NCI-H1105 (cell line): ENCODE measurements at places on chromosomes 12 and 14.

DNA sequence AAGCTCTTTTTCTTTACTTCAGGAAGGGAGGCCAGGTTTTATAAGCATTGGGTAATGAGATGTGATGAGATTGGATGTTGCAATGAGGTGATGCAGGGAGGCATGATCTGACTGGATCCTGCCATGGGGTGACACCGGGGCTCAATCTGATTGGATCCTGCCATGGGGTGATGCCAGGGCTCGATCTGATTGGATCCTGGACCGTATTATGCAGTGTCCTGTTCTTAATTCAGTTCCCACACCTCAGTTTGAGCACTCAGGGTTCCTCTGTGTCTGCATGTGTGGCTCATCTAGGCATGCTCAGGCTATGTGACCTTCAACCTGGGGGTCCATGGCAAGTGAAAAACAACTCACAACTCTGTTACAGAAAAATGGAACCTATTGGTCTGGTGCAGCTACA is 166.4 kb downstream of the SLC15A4 start:
- no peak for DNase-seq

DNA sequence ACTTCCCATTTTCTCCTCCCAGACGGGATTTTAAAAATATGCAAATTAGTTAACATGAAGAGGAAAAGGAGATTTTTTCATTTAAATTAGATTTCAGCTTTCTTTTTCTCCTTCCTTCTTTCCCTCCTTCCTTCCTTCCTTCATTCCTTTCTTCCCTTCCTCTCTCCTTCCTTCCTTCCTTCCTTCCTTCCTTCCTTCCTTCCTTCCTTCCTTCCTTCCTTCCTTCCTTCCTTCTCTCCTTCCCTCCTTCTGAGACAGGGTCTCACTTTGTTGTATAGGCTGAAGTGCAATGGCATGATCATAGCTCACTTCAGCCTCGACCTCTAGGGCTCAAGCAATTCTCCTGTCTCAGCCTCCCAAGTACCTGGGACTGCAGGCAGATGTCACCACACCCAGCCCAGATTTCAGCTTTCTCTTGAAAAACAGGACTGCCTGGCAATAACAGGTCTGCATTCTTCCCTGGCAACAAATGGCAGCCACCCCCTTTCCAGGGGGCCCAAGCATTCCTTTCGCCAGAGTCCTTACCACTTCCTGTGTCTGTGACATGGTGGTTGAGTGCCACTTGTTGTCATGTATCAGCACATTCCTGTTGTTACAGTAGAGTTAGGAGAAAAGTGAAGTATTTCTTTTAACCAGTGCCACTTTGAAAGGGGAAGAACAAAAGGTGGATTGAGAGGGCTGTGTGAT is 119.1 kb downstream of the PTPN11 start:
- no peak for DNase-seq

DNA sequence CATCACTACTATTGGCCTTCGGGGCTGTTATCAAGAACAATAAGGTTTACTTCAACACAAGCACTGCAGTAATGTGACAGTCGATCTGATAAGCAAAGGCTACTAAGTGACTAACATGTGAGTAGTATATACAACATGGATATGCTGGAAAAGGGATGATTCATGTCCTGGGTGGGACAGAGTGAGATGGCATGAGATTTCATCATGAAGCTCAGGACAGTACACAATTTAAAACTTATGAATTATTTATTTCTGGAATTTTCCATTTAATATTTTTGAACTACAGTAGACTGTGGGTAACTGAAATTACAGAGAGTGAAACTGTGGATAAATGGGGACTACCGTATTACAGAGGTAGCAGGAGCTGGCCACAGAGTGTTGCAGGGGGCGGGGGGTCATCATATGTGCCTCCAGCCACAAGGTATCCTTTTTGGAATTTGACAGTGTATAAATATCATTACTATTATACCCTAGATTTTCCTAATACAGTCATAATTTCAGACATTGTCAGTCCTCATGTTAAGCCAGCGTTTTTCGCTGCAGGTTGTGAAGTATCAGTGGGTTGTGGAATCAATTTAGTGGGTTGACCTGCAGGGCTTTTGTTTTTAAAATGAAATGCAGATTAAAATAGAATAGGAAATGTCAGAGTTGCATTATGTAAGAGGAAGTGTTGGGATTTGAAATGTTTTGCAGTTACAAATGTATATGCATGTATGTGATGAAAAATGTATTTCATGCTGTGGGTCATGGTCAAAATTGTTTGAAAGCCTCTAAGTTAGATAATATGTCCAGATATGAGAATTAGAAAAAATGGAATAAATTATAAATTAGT is 148.0 kb upstream of the NUDT4 start:
- no peak for DNase-seq

DNA sequence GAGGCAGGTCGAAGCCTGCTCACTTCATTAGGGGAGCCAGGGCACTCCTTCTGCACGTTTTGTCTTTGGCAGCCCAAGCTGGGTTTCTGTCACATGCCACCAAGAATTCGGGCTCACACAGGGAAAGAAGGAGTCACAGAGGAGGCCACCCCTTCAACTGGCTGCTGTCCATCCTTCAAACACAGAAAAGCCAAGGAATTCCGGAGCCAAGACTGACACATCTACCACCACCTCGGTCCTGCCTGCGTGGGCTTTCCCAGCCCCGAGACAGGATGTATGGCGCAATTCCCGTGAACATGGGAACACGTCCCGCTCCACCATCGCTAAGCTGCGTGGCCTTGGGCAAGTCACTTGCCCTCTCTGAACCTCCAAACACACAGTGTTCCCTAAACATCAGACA is 70.4 kb downstream of the NCOR2 start:
- no peak for DNase-seq

GRCh38 chr14:42994051-42994736 is 1387.5 kb downstream of the LRFN5 start:
- DNase-seq, result no peak

- DNase-seq, result no peak
Measured at GRCh38 chr14:91146661-91147060, 32.8 kb downstream of the DGLUCY start.

GRCh38 chr12:26086936-26087335 is 37.9 kb downstream of the BHLHE41 start:
- DNase-seq, result no peak

DNA sequence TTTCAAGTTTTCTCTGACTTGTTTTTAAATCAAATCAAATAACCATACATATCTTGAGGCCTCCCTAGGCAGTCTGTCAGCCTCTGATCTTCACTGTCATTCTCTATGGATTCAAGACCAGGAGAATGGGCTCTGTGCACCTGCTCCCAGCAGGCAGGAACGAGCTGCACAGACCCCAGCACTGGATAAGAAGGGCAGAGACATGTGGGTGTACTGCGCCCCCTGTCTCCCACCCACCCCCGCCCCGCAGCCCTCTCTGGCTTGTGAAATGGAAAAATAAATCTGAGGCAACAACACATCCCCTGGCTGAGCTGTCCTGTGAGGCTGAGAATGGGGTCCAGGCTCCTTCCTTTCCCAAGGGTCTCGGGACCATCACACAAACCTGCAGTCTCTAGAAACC is 26.3 kb downstream of the CLMN start:
- no peak for DNase-seq

- DNase-seq, result no peak
Measured at GRCh38 chr12:125104982-125105381, 39.7 kb downstream of the AACS start.

GRCh38 chr12:104272938-104273337 is 30.6 kb upstream of the EID3 start:
- no peak for DNase-seq

DNA sequence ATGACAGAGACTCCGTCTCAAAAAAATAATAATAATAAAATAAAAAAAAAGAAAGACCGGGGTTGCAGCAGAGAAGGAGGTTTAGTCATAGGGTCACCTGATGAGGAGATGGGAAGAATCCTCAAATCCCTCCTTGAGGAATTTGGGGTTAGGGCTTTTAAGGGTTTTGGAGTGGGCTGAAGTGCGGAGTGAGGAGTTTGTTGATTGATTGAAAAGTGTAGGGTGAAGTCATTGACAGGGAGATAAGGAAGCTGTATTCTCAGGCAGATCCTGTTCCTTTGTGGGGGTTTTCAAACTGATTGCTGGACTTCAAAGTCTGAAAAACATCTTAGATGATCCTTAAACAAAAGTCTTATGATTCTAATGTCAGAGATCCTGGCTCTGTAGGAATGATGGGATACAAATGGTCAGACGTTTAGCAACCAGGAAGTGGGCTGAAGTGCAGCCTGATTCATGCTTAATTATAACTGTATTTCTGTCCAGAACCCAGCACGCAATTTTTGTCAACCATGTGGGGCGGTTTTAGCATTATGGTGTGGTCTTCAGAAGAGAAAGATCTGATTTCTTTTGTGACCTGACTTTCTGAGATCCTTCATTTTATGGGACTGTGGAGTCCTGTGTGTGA is 16.0 kb downstream of the FNTB start:
- no peak for DNase-seq

GRCh38 chr14:69092840-69093422 is 60.0 kb downstream of the DCAF5 start:
- no peak for DNase-seq

- DNase-seq, result no peak
Measured at GRCh38 chr12:38268612-38269011, 48.0 kb upstream of the ALG10B start.

DNA sequence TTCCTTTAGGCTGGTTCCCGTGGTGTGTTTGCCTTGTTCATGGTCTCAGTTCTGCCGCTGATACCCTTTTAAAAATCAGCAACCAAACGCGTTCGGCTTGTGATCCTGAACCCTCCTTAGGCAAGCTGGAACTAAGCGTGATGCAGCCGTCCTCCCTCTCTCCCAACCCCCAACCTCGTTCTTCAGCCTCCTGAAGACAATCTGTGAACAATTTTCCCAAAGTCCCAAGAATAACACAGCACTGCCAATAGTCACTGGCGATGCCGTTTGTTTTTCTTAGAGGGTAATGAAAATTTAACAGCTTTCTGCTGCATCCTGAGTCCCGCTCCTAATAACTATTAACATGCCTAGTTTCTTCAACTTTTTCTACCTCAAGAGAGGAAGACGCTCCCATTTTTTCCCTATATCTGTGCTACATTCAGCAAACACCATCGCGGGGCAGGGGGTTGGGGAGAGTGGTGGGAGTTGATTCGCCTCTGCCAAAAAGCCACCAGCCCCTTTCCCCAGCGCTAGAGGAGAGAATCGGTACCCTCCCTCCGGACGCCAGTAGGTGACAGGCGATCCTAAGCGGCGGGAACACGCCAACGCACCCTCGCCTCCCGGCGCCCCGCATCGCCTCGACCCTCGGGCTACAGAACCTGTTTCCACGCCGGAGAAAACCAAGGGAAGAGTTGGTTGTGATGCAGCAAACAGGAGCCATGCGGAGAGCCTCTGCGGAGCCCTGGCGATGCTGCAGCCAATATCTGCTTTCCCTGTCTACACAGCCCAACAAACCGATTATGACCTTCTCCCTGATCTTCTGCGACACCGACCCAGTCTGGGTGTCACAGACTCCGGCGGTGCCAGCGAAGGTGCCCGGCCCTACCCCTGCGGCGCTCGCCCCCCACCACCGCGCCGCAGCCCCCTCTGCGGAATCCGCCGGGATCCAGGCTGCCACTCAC is 752 bp downstream of the PRICKLE1 start:
- peak; percentile 37 for DNase-seq

GRCh38 chr12:118500299-118500698 is 123.9 kb downstream of the SUDS3 start:
- DNase-seq, result no peak

- no peak for DNase-seq
Measured at GRCh38 chr12:106790020-106790419, 15.5 kb downstream of the RIC8B start.

GRCh38 chr14:52661314-52661713 is 34.0 kb downstream of the ERO1A start:
- no peak for DNase-seq

DNA sequence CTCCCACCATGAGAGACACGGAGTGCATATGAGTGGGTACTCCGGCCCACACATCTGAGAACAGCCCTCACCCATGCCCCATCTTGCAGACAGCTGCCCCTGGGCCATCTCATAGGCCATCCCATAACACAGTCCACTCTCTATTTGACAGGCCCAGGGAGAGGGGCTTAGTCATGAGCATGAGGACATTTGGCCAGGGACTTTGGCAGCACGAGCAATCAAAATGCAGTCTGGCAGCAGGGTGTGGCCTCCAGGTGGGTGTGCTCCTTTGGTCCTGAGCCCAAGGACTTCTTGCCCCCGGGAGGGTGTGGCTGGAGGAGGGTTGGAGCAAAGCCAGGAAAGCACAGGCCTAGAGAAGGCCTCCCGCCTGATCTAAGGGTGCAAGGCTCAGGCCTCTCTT is 25.6 kb downstream of the EMP1 start:
- DNase-seq, result no peak

DNA sequence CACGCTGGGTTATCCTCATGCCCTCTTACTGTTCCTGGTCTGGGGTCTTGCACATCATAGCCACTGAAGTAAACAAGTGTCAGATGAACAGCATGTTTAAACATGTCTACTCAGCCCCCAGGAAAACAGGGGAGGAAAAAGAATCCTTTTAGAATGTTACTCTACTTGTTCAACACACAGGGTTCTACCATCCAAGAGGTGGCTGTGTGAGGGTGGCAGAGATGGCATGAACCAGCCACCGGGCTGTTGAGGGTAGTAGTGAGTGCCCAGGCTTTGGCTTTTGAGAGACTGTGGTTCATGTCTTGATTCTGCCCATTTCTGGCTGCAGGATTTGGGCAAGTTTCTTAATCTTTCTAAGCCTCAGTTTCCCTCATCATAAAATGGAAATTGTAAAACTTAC is 21.6 kb upstream of the CCND2 start:
- no peak for DNase-seq

DNA sequence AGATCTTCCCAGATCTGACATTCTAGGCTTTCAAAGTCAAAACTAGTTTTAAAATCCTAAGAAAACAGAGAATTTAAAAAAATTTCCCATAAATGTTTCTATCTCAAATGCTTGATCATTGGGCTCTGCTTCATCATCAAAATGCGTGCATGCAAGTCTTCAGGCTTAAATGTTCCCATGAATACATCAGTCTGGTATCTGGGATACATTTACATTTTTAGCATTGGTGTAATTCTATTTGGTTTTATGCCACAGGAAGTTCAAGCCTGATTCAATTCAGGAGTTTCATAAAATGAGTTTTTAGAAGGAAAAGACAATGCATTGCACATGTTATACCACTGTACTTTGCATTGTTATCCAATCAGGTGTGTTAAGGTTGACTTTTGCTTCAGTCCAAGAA is 336.4 kb downstream of the PCNX1 start:
- no peak for DNase-seq

- DNase-seq, result no peak
Measured at GRCh38 chr12:77601069-77601468, 229.6 kb upstream of the NAV3 start.
